ENCODE measurements at places on chromosomes 1 and 21.

DNA sequence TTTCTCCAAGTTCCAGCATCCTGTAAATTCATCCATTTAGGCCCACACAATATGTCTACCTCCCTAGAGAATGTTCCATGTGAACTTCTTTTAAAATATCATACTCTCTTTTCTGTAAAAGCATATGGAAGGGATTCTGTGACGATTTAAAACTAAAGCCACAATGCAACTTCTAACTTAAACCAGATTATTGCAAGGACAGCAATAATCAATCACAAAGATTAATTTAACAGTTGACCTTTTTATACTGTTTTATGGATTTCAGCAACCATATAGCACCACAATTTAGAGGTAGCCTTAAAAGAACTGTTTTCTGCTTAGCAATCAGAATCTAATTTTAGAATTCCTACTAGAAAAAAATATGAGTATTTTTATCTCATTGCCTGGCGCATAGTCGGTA lies 58.3 kb downstream of the DSCAM start:
- DNase-seq = no peak

GRCh38 chr21:45498646-45499000 lies 43.6 kb downstream of the SLC19A1 start:
- DNase-seq = no peak

- no peak for DNase-seq
Observed at GRCh38 chr1:114079596-114080190, 74.0 kb downstream of the SYT6 start.

DNA sequence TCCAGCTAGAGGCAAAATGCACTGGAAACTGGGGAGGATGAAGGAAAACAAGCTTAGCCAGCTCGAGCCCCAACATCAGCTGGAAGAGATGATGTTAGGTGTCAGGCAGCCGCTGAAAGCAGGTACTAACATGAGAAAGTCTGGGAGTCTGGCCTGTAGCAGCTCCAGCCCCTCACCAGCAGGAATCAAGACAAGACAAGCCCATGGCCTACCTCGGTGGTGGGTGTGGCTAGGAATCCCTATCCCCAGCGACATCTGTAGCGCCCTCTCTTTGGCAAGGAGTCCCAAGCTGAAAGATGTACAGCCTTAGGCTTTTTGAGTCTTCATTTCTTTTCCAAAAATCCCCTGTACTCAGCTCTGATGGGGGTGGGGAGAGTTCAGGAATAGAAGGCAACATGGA lies 2.6 kb downstream of the DLGAP3 start:
- no peak for DNase-seq

GRCh38 chr1:9437961-9438430 lies 101.3 kb upstream of the SLC25A33 start:
- DNase-seq = no peak

GRCh38 chr1:61973100-61973837 lies 221.4 kb upstream of the L1TD1 start:
- no peak for DNase-seq

- no peak for DNase-seq
Observed at GRCh38 chr1:244865028-244865371, 657 bp upstream of the HNRNPU start.

Data from central memory CD8-positive, alpha-beta T cell (primary cell).